ENCODE measurements at places on chromosomes 5 and 9.

- DNase-seq = no peak
Measured at GRCh38 chr5:137589185-137589584, 90.1 kb upstream of the SPOCK1 start.

DNA sequence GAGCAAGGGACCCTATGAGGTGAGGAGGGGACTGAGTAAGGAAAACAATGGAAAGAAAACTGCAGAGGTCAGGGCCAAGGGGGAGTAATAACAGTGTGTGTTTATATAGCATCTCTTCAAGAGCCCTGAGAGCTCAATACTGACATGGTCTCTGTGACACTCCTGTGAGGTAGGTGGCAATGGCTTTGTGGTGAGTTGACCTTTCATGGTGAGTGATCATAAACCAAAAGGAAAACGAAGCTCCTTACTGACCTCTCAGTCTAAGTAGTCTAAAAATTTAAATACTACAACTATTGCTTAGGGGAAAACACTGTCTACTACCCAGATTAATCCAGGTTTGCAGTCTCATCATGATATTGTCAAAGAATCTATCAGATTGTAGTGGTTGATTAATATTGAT is 130.9 kb downstream of the SNCAIP start:
- no peak for DNase-seq

GRCh38 chr5:148979083-148979723 is 83.7 kb downstream of the SH3TC2 start:
- no peak for DNase-seq

GRCh38 chr9:123453076-123453667 is 97.2 kb downstream of the CRB2 start:
- DNase-seq = no peak

- no peak for DNase-seq
Measured at GRCh38 chr5:109394806-109395205, 15.0 kb downstream of the PJA2 start.

DNA sequence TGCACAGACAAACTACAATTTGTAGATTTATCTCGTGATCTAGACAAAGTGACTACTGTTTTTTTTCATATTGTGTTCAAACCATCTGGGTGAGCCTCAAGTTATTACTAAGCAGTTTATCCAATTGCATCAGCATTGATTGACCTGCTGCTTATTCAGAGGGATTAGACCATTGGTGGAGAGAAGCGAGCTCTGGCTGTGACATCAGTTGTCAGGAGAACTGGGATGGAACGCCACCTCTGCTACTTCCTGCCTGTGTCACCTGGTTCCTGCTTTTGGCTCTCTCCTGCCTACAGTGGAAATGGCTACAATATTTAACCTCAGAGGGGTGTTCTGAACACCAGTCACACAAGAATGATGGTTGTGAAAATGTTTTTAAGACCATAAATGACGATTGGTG is 12.1 kb downstream of the NR4A3 start:
- DNase-seq = no peak

DNA sequence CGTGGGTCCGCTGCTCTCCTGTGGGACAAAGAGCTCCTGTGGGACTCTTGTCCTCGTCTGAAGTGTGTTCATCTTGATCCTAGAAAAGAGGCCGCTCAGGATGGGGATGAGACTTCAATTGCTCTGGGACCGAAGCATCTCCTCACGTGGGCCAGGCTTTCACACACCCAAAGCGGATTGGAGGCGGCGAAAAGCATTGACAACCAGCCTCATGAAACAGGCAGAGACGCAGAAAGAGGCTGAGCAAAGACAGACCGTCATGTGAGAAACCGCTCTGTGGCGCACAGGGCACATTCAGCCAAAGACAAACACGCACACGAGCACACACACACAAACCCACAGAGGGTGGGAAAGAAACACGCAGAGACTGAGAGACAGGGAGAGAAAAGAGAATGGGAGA is 479.5 kb downstream of the SPATA31A7 start:
- no peak for DNase-seq

GRCh38 chr9:89661391-89661949 is 56.7 kb downstream of the GADD45G start:
- DNase-seq = no peak

DNA sequence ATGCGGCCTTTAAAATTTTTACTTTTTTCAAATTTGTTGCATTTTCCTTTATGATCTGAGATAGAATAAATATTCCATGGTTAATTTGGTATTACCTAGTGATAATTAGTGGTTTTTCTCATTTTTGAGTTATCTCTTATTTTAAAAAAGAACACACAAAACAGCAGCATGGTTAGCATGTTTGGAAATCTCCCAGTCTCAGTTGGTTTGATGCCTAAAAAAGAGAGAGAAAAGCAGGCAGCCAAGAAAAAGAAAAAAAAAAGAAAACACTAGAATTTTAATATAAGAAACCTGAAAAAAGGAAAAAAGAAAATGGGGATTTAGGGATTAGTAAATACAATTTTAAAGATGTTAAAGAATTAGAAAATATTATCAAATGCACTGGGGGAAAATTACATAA is 15.3 kb downstream of the SUSD1 start:
- no peak for DNase-seq

DNA sequence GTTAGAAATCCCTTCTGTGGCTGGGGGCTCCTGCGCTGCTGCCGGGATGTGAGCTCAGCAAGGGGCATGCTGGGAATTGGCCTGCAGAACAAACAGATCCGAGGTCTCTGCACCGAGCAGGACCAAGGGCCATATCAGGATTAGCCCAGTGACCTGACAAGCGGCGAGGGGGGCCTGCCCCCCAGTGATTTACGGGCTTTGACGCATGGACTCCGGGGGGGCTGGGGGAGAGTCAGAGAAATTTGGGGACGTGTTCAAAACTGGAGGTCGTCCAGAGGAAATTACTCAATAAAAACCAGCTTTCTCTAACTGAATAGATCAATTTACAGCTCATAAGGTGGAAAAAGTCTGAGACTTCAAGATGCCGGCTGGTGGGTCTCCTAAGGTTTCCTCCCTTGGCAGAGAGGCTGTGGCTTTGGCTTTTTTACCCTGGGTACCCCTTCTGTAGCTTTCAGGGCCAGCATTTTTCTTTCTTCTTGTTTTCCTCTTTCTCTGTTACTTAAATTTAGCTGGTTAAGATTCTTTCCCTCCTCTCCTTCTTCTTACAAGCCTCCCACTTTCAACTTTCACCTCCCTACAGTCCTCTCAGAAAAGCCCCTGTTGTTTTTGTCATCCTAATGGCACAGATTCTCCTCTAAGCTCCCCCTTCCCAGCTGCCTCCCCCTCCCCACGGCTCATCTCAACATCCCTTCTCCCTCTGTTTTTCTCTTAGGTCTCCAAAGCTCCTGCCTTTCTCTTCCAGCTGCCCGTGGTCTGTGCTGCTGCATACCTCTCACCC is 551.0 kb downstream of the CCDC171 start:
- no peak for DNase-seq

DNA sequence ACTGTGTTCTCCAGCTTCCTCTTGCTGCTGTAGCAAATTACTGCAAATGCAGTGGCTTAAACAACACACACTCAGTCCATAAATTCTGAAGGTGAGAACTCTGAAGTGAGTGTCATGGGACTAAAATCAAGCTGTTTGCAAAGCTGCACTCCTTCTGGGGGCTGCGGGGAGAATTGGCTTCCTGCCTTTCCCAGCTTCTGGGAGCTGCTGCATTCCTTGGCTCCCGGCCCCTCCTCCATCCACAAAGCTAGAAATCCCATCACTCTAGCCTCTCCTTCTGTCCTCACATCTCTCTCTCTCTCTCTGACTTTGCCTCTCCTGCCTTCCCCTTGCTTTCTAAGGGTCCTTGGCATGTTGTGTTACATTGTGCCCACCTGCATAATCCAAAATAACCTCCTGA is 14.2 kb upstream of the MED10 start:
- DNase-seq = no peak

- no peak for DNase-seq
Measured at GRCh38 chr5:36202521-36202961, 39.2 kb downstream of the NADK2 start.

DNA sequence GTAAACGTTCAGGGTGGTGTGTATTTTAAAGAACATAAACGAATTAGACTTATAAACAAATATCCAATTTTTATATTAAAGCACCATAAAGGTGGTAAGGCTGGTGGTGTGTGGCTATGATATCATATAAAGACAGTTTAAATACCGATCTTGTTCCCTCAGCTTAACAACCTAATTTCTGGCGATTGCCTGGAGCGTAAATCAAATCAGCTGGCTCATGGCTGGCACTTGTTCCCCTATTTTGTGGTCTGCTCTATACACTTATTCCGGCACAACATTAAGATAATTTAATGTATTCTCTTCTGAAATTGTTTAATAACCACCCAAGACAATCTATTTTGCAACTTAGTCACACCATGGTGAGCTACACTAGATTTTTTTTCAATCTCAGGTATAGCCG is 2.4 kb upstream of the HAPLN1 start:
- no peak for DNase-seq

- no peak for DNase-seq
Measured at GRCh38 chr9:16057541-16057940, 504.7 kb downstream of the CCDC171 start.

- DNase-seq = no peak
Measured at GRCh38 chr5:163567811-163568210, 62.4 kb downstream of the MAT2B start.

DNA sequence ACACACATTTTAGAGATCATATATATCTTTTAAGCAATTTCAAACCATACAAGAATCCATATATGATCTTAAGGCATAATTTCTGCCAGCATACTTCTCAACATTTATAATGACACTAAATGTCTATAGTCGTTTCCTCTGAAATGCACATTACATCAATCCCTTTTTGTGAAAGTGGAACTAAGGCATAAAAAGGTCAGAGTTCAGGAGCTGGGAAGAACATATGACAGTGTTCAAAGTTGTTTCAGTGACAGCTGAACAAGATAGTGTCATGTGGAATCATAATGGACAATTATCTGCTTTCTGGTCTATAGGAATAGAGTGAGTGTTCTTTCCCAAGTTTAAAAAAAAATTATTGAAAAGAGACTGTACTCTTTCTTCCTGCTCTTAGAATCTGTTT is 2.4 kb upstream of the MOB3B start:
- no peak for DNase-seq

DNA sequence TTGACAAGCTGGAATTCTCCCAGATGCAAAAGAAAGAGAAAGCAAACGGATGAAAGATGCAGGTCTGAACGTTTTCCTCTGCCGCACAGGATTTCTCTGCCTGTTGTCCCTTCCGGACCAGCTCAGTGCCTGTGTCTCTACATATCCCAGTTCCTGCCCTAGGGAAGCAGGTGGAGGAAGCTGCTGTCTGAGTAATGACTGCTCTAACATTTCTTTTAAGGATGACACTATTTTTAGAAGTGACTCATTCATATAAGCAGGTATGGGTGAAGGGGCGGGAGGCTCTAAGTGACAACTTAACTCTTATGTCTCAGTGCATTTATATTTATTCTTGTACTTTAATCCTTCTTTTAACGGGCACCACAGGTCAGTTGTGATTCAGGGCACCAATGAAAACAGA is 128.8 kb downstream of the SLC24A2 start:
- no peak for DNase-seq

Data from SK-N-MC (cell line).